ENCODE measurements at places on chromosomes 12 and 14. TPM values are rescaled to one million over a fixed set of nuclear protein-coding genes. Genes with fewer than 3 reads are reported as not detected.

The TRAFD1 gene
- 36.7 TPM for total RNA-seq

GRCh38 chr14:68627868-68628604 lies 164.8 kb downstream of the ZFP36L1 start:
- DNase-seq: peak; percentile 95

DNA sequence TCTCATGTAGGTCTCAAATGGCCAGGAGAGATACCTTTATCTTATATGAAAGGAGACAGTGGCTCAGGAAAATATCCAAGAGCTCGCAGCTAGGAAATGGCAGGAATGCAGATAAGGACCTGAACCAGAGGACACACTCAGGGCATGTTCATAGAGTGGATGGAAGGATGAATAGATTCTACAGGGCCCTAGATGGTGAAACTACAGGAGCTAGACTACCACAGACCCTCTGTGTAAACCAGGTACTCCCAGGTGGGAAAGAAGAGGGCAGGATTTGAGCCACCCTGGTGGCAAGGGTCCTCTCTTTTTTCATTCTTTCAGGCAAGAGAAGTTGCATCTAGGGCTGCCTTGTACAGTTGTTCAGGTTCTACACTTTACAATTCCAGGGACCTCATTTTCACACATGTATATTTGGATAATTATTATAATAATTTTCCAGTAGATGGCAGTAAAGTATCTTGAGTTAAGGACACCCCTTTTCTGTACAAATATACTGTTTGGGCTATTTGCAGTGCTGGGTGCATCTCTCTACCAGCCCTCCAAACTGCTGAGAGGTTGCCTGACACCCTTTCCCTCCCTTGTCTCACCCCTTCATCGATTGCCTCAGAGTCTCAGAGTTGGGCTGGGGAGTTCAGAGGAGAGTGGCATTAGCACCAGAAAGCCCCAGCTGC lies 10.5 kb upstream of the ZDHHC22 start:
- DNase-seq: peak; percentile 26

GRCh38 chr12:127245009-127245408 lies 1022.0 kb upstream of the TMEM132C start:
- DNase-seq: no peak

DNA sequence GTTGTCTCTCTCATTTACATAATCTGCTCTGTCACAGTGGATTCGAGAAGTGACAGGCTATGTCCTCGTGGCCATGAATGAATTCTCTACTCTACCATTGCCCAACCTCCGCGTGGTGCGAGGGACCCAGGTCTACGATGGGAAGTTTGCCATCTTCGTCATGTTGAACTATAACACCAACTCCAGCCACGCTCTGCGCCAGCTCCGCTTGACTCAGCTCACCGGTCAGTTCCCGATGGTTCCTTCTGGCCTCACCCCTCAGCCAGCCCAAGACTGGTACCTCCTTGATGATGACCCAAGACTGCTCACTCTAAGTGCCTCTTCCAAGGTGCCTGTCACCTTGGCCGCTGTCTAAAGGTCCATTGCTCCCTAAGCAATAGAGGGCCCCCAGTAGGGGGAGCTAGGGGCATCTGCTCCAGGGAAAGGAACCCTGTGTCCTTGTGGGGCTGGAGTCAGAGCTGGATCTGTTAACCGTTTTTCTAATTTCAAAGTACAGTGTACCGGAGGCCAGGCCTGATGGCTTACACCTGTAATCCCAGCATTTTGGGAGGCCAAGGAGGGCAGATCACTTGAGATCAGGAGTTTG lies 5.1 kb downstream of the ERBB3 start:
- peak; percentile 46 for DNase-seq

DNA sequence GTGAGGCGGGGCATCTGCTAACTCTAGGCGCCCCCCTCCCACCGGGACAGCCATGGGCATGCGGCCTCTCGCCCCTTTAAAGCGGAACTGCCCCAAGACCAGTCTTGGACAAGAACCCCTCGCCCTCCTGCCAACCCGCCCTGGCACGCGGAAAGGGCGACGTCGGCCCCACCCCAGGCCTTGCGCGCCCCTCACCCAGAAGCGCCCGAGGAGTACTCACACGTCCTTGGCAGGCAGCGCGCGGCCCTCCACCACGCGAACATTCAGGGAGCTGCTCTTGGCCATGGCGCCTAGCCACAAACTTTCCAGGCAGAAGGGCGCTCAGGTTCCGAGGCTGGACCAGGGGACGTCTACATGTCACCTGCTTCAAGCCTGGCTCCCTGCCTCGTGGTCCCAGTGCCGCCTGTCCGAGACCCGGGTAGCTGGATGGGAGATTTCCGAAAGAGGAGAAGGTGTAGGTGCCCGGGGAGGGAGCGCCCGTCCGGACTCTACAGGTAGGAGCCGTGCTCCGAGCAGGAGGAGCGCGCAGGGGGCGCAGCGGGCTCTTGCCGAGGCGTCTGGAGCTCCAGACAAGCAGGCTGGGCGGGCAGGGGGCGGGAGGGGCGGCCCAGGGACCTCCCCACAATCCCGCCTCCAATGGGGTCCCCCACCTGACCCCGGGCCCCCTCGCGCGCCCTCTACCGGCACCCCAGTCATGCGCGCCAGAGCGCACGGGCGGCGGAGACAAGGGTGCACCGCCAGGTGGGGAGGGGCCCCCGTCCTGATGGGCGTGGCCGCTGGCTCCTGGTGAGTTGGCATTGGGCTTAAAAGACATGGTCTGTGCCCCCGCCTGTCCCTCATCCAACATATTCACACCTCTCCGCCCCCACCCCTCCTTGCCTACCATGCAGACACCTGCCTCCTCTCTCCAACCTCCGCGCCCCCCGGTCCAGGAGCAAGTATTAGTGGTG lies at the start of gene RASAL1:
Gene RASAL1, minus strand, starts transcription at position 584 of the 950 bp plus-strand sequence. Its CDS starts 299 bp downstream, at position 285.
- DNase-seq: peak; percentile 88

- DNase-seq: peak; percentile 86
Observed at GRCh38 chr12:120534703-120535655, 823 bp downstream of the RNF10 start.

The ADCY6 gene
- 32.1 TPM for total RNA-seq

- DNase-seq: no peak
Observed at GRCh38 chr14:64520699-64521098, 16.1 kb downstream of the ZBTB1 start.

The SLC16A7 gene
- 84.8 TPM for total RNA-seq

- DNase-seq: no peak
Observed at GRCh38 chr12:84922693-84923092, 10.1 kb upstream of the SLC6A15 start.

The LHX5 gene
- not detected for total RNA-seq

The MIPOL1 gene
- total RNA-seq: 45.1 TPM

The GZMH gene
- not detected for total RNA-seq

The RFLNA gene
- total RNA-seq: 100 TPM

GRCh38 chr12:108270035-108270848 lies 68.9 kb downstream of the CMKLR1 start:
- DNase-seq: no peak

DNA sequence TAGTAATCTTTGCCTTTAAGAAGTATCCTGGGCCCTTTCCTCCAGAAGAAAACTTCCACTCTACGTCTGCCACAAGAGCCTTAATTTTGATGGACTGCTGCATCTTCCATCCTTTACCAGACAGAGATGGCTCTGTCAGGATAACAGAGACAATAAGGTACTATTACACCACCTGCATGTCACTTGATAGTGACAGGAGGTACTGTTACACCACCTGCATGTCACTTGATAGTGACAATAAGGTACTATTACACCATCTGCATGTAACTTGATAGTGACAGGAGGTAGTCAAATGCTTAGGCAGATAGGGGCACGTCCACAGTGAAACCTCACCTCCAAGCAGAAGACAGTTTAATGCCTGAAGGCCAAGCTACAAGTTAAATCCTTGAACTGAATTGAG lies 13.9 kb downstream of the OR6C74 start:
- no peak for DNase-seq

The PMCH gene
- total RNA-seq: not detected

- no peak for DNase-seq
Observed at GRCh38 chr12:48961331-48961730, 4.0 kb upstream of the ARF3 start.

- no peak for DNase-seq
Observed at GRCh38 chr12:99695050-99695449, 47.5 kb downstream of the GARIN6 start.

GRCh38 chr14:90544566-90544965 lies 147.7 kb downstream of the CALM1 start:
- no peak for DNase-seq

DNA sequence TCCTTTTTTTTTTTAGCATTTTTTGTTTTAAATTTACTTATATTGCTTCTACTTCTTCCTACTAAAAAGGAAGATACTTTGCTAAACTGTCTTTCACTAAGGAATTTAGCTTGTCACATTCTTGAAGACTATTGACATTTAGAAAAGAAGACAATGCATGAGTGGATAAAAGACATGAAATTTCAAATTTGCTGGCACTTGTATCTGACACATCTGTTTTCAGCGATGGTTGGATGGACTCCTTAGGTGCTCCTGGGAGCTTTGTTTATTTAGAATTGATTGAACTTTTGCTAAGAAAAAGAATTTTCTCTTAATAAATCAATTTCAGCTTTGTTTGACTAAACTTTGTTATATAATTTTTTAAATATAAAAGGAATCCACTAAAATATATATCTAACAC lies 3.3 kb upstream of the KERA start:
- no peak for DNase-seq

GRCh38 chr12:74689071-74689655 lies 151.5 kb downstream of the ATXN7L3B start:
- DNase-seq: peak; percentile 66

DNA sequence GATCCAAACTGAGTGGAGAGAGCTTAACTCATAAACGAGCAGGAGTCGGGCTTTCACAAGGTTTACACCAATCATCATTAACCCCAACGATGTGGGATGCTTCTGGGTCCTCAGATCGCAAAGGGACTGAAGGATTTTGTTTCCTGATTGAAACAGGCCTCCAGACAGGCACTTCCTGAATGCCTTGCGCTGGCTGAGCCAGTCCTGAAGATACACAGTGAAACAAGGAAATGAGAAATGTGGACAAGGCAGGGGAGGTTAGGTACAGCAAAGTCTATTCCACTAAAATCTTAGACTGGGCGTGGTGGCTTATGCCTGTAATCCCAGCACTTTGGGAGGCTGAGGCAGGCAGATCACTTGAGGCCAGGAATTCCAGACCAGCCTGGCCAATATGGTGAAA lies 30.7 kb downstream of the RBM19 start:
- peak; percentile 49 for DNase-seq
